H4 (cell line): ENCODE measurements at places on chromosomes 1 and 21. TPM values are rescaled to one million over a fixed set of nuclear protein-coding genes. Genes with fewer than 3 reads are reported as not detected.

CASZ1 gene
- 0.17 TPM in 1 of 2 replicates, not detected in the other for total RNA-seq

SELENOF gene
- 140 and 223 TPM in 2 replicates for total RNA-seq

FCRL5 gene
- not detected in 2 replicates for total RNA-seq

ZNF644 gene
- 18.6 and 23.4 TPM in 2 replicates for total RNA-seq

HAO2 gene
- total RNA-seq: not detected in 2 replicates

GPR52 gene
- not detected in 2 replicates for total RNA-seq

GRCh38 chr1:39337067-39337466 lies 132.6 kb downstream of the MACF1 start:
- DNase-seq: no peak

GRCh38 chr1:87151500-87152421 lies 176.9 kb upstream of the LMO4 start:
- no peak for DNase-seq

GRCh38 chr1:186753241-186753640 lies 73.0 kb upstream of the PTGS2 start:
- no peak for DNase-seq

- no peak for DNase-seq
Measured at GRCh38 chr21:33821503-33822322, 93.9 kb downstream of the ATP5PO start.

DNA sequence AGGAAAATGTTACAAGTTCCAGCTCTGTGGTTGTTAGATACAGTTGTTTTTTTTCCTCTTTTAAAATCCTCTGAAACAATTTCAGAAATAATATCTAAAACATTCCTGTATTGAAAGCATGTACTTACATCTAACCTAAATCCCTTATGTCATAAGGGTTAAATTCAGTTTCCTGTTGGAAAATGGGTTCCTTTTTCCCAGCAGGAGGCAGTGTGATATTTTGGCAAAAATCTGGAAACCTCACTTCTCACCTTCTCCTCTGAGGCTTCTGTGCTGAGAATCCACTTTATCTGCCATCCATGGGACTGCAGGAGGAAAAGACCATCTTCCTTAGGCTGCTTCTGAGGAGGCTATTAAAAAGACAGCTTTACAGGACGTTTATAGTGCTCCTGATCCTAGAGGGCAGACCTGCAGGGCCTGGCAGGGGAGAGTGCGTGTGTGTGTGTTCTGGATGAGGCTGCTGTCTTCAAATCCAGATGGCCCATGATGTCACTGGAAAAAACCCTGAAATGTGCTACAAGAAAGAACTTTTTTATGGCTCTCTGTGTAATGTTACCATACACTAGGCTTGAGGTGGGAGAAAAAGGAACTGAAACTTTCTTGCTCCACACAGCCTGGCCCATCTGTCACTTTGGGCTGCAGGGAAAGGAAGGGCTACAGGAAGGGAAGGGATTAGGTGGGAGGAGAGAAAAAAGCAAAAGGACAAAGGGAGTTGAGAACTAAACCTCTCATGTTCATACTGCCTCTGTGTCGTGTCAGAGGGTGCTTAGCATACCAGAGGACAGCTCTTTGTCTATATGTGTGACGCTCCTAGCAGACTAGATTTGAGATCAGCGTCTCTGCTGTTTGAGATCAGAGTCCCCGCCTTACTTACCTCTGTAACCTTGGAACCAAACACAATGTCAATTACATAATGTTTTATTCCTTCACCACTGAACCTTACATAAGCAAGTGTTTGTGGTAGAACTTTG lies 379.2 kb upstream of the SPAG17 start:
- no peak for DNase-seq

DNA sequence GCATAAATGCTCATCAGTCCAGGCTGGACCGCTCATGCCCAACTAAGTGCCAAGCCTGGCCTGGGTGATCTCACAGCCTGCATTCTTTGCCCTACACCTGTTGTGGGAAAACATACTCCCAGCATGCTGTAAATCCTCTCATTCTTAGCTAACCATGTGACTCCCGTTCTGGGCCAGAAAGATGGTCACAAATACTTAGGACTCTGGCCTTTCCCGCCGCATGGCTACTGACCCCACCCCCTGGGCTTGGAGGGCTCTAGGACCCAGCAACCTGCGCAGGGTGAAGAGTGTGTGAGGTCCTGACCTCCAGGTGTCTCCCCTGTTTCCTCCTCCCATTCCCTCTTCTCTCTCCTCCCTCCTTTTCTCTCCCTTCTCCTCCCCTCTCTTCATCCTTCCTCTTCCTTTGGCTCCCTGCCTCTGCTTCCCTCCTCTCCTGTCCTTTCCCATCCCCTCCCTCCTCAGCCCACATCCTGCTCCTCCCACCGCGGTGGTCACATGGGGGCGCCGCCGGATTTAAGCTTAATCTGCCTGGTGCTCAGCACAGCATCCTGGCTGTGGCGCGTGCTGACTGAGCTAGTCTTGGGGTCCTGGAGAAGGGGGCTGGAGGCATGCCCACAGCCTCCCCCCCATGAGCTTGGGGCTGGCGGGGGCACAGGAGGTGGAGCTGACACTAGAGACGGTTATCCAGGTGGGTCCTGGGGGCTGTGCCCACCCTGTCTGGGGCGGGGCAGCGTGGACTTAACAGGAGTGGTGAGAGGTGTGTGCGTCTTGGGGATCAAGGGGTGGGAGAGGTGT lies at the start of gene CROCC:
Gene CROCC (plus strand): TSS at position 541 of the 795 bp plus-strand sequence. CDS start 88 bp downstream, at position 629.
- DNase-seq: no peak

- DNase-seq: no peak
Measured at GRCh38 chr1:219020386-219020785, 153.3 kb upstream of the LYPLAL1 start.

- no peak for DNase-seq
Measured at GRCh38 chr1:174075245-174075692, 53.1 kb upstream of the RC3H1 start.

- no peak for DNase-seq
Measured at GRCh38 chr1:204468206-204468605, 26.4 kb downstream of the PIK3C2B start.

GRCh38 chr1:94101613-94102525 lies 19.1 kb downstream of the ABCA4 start:
- DNase-seq: no peak

DNA sequence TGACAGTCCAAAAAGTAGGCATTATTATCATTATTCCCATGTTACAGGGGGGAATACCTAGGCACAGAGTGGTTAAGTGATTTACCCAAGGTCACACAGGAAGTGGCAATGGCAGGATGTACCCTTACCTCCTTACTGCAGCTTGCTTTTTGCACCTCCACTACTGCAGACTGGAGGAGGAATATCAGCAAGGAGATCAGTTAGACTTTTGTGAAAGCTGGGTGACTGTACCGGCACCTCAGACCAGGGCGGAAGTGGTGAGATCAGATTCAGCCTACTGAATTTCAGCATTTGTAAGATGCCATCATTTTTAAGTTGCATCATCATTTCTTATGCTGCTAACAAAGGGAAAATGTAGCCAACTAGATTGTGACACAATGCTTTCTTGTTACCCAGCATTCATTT lies 4.5 kb downstream of the ADARB1 start:
- peak; percentile 66 for DNase-seq

DNA sequence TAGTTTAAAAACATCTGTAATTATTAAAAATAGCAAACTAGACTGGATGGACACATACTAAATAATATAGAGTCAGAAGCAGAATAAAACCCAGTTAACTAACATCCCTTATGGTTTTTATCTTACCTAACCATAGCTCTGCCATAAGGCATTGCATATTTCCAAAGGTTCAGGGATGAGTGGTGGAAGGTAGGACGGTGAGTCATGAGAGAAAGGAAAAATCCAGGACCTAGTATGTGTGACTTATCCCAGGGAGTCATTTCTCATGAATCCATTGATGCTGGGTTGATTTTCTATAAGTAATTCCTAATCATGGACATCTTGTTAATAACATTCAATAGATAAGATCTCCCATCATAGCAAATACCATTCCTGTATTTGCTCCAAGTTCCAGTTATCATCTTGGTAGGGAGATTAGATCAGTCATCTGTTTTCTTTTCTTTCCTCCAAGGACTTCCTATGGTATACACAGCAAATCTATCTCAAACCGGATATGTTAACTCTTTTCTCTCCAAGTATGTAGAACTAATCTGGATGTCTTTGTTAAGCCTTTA lies 490.7 kb upstream of the B3GALT2 start:
- no peak for DNase-seq

GRCh38 chr1:156658945-156659574 lies 17.1 kb downstream of the BCAN start:
- DNase-seq: no peak

DNA sequence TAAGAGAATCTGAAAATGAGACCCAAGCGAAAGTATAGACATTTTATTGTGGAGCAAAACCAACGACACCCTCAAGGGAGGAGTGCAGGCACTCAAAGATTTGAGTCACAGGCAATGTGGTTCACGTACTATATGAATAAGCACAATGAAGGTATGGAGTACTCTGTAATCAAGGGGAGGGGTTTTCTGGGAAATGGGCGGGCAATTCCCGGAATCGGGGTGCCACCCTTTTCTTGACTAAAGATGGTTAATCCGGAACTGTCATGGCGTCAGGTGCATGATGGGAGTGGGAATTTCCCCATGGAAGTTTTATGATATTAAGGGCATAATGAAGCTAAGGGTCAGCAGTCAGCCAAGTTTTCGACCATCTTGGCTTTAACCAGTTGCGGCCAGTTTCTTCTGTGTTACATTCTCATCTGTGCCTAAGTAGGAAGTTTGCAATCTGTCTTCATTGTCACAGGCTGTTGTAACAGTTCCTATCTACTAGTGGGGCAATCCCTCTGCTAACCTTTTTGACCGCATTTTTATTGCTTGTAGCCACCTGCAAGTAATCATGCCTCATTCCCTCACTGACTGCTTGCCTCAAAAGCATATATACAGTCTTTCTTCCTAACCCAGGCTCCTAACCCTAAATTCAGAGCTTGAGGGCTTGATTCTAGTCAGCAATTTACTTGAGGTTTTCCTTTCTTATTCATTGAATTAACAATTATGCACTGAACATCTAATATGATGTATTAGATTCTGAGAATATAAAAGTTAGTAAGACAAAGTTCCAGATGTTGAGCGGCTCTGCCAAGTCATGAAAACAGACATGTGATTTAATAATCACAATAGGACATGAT lies 775 bp upstream of the AIM2 start:
- peak; percentile 94 for DNase-seq

DNA sequence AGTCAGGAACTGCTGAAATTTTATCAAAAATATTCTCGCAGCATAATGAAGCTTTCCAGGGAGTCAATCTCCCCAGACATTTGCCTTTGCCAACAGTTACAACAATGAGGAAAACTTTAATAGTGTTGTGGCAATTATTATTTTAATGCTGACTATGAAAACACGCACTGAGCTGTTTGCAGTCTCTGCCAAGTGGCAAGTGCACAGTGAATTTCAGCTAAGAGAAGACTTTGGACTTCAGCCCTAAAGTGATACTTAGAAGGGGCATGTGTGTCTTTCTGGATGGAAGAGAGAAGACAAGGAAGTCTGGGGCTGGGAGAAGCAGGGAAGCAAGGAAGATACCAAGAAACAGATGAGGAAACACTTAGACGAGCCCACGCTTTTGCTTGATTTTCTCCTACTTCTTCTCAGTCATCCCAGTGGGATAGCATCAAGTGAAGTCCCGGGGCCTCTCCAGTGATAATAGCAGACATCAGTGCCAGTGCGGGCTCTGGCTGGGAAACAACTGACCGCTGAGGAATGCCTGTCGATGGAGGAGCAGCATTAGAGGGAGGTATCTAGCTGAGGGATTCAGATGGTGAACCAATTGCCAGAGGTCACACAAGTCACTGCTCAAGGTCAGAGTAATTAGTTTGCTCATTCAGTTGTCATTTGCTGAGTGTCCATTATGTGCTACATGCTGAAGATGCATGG lies 196.3 kb downstream of the TTLL7 start:
- DNase-seq: no peak

DNA sequence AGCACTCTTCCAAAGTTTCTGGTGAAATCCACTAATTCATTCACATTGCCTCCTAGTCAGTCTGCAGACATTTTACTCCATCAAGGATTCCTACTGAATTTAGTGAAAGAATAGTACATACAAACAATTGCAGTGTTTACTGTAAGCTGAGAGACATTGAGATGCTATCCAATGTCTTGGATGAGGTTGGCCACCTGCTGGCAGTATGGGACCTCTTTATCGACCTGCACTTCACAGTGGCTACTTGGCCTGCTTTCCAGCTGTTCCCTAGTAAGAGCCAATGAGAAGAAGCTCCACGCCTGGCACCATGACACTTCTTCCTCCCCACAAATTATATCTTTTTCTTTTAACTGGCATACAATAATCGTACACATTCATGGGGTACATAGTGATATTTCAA lies 51.5 kb upstream of the LRIF1 start:
- DNase-seq: no peak

- DNase-seq: no peak
Measured at GRCh38 chr1:20484519-20485462, 1.2 kb downstream of the CAMK2N1 start.

DNA sequence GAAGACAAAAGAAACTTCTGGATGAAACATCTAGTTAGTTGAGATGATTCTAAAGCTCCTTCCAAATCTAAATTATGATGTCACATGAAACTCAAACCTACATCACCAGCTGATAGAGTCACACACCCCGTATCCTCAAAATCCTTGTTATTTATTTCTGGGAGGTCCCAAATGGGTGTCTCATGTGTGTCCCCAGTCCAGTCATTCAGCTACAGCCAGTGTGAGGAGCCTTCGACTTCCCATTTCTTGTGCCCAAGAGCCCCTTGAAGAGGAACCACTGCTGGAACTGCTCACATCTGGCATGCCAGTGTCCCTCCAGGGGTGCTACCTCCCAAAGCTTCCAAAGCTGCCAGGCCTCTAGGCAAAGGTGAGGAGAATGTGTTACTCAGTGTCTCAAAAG lies 32.5 kb upstream of the KCNA3 start:
- DNase-seq: no peak

- no peak for DNase-seq
Measured at GRCh38 chr1:56524263-56524662, 55.1 kb downstream of the PLPP3 start.

DNA sequence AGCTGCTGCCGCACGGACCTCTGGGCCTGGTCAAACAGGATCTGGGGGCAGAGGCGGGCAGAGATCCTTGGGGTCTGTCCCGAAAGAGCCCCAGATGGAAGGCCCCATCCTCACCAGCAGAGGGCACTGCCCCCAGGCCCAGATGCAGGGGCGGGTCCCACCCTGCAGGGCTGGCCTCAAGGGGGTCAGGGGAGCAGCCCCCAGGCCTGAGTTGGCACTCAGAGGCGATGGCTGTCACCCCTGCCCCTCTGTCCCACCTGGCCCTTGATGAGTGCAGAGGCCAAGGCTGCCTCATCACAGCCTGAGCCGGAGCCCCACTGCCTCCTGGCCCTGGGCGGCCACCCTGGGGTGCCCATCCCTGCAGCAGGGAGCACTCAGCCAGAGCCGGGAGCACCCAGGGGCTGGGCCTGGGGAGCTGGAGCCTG lies 5.7 kb downstream of the ACAP3 start:
- no peak for DNase-seq

GRCh38 chr21:41778930-41779600 lies 12.2 kb upstream of the RIPK4 start:
- DNase-seq: no peak

- DNase-seq: no peak
Measured at GRCh38 chr1:41360074-41360785, 1.0 kb upstream of the FOXO6 start.
